ENCODE measurements at places on chromosomes 11 and 22.

GRCh38 chr11:22539821-22540256, 85.8 kb downstream of the FANCF start:
- DNase-seq, result no peak

DNA sequence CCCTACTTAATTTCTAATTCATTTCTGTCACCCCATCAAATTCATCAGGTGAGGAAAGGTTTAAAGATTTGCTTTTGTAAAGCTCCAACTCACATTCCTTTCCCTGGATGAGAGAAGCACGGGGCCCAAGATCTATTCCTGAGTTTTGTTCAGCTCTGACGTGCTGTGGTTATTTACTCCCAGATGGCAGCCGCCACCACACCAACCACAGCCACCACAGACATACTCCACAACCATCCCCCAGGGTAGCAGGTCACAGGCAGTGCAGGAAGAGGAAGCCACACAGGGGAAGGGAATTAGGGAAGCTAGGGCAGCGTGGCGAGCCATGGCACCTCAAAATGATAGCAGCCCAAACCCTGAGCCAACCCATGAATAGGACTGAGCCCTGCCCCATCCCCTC, 63.5 kb upstream of the CSNK2A3 start:
- DNase-seq, result no peak

- DNase-seq, result no peak
These were observed 163.4 kb downstream of the CNTN5 start for GRCh38 chr11:99184146-99184545.

GRCh38 chr22:27223317-27224177, 566.2 kb downstream of the MIAT start:
- no peak for DNase-seq

DNA sequence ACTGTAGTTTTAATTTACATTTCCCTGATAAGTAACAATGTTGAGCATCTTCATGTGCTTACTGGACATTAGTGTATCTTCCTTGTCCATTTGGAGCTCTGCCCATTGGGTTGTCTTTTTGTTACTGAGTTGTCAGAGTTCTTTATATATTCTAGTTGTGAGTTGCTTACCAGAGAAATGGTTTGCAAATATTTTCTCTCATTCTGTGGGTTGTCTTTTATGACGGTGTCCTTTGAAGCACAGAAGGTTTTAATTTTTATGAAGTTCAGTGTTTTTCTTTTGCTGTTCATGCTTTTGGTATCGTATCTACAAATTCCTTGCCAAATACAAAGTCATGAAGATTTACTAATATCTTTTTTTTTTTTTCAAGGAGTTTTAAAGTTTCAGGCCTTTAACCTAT, 42.4 kb downstream of the ZBTB44 start:
- DNase-seq, result no peak

GRCh38 chr11:64206457-64207255, at the start of gene FERMT3:
FERMT3 (plus strand) TSS chr11:64206721; CDS start chr11:64207365, 644 bp downstream.
- DNase-seq, result no peak

- DNase-seq, result peak; percentile 8
These were observed 60.0 kb downstream of the PKNOX2 start for GRCh38 chr11:125224391-125225021.

GRCh38 chr11:46118702-46119351, 2.4 kb downstream of the PHF21A start:
- DNase-seq, result no peak

DNA sequence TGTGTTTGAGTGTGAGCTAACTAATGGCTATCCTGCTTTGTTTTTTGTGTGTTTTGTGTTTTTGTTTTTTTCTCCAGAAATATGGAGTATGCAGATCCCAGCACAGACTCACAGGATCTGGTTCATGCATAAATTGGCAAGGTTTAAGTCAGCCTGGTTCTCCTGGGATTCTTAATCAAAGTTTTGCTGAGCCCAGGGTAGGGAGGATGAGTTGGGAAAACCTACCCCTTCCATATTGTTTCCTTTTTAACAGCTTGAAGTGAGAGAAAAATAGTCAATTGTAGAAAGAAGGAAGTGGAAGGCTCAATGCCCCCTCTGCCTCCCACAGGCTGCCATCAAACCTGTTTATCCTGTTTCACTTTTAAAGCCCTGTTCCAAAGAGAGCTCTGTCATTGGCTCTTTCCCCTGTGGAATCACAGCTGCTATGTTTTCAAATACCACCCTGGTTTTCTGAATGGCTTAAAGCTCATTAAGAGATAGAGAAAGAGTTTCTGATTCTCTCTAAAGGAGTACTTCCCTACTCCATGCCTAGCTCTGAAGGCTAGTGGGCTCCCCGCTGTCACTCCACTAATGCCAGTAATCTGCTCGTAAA, 23.4 kb upstream of the CADM1 start:
- DNase-seq, result no peak

DNA sequence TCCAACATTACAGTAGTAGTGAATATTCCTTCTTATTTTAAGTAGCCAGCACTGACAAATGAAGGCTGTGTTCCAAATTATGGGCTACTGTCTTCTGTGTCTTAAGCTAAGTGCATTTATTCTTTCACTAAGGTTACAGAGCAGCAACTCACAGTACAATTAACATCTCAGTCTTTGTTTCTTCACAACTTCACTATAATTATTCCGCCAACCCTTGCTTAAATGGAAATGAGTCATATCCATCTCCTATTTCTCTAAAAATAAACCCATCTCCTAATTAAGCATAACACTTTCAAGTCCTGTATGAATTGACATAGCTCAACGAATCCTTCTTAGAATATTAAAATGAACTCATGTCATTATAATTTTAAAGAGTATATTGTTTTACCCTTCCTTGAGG, 6.7 kb downstream of the ETS1 start:
- DNase-seq, result no peak

DNA sequence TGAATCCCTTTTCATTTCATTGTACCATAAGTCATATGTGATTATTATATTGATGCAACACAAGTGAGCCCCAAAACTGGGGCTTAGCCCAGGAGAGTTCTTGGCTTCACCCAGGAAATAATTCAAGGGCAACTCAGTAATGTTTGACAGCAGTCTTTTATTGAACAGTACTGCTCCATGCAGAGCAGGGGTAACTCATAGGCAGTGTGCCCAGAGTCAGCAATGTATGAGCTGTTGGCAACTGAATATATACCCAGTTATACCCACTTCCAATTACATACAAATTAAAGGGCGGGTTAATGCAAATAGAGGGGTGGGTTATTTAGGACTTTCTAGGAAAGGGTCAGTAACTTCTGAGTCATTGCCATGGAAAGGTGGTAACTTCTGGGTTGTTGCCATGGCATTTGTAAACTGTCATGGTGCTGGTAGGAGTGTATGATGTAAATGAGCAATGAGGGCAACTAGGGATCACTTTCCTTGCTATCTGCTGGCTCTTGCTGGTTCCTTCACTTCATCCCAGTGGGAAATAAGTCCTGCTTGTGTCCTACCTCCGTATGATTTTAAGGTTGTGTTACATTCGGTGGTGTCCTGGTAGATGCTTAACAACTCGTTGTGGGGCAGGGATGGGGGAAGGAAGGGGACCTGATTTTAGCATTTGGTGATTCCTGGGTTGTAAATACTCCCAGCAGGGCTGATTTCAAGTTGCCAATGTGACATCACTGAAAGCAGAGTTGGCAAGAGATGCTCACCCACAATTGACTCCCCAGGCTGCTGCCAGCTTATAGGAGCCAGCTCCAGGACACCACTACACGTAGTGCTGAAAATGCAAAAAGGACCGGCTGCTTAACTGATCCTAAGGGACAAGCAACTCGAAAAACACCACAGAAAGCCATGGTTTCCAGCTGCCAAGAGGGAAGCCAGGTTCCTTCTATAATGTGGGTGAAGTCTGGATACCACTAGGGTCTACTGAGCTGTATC, 70.1 kb downstream of the SYT9 start:
- DNase-seq, result no peak

DNA sequence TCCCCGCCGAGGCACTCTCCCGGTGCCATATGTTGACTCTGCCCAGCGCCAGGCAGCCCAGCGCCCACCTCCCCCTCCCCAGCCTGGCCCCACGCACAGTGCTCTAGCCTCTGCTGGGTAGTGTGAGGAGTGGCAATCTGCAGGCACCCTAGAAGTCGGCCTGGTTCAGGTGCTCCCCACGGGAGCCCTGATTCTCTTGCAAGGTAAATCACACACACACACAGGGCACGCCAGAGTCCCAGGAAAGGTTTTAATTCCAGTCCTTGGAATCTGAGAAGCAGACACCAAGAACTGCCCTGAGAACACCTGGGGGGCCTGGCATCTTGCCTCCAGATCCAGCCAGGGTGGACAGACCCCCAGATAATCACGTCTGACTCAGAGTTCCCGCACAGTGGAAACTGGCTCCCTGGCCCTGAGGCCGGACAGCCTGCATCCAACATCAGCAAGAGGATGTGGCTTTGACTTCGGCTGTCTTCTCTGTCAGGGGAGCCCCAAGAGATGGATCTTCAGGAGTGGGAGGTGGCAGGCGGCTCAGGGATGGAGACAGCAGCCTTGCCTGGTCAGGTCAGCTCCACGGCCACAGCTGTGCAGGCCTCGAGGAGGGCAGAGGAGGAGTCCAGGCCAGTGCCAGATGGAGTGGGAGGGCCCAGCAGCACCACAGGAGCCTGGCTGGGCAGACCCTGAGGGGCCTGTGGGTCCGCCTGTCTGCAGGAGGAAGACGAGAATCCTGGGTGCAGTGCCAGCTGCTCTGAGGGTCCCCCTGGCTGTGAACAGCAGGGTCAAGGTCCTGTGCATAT, 1.1 kb upstream of the RIN1 start:
- DNase-seq, result no peak

DNA sequence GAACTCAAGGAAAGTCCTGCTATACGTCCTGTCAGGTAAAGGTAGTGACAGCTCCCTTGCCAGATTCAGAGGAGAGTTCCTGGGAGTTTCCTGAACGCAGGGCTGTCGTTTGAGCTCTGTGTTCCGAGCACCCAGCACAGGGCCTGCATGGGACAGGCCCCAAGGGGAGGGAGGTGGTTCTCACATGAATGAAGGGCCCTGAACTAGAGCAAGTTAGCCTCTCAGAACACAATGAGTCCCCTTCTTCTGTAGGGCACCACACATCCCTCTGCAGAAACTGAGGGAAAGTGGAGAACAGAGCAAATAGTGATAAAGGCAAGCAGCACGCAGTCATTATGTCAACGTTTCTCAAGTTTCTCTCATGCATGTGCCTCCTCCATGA, 35.3 kb downstream of the NEU3 start:
- DNase-seq, result no peak

DNA sequence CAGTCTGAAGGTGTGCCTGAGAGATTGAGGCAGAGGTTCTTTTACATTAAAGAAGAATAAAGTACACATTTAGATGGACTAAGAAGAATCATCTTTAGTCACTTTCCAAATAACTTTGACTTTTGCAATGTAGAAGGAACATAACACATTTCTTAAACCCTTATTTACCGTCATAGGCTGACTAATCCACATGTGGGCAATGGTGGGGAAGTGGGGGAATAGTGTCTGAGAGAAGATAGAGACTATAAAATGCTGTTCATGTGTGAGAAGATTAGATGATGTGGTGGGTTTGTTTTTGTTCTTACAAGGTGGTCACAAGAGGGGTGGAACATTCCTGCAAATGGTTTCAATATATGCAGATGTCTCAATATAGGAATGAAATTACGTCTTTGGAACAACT, 1.8 kb downstream of the MS4A4A start:
- DNase-seq, result no peak

GRCh38 chr22:29738118-29738815, 18.5 kb downstream of the CABP7 start:
- DNase-seq, result no peak

GRCh38 chr22:43155789-43156188, 4.4 kb downstream of the TSPO start:
- DNase-seq, result no peak

- DNase-seq, result no peak
These were observed 122.2 kb downstream of the DDX10 start for GRCh38 chr11:108787105-108787504.

GRCh38 chr11:108483163-108483562, 15.0 kb downstream of the POGLUT3 start:
- no peak for DNase-seq

DNA sequence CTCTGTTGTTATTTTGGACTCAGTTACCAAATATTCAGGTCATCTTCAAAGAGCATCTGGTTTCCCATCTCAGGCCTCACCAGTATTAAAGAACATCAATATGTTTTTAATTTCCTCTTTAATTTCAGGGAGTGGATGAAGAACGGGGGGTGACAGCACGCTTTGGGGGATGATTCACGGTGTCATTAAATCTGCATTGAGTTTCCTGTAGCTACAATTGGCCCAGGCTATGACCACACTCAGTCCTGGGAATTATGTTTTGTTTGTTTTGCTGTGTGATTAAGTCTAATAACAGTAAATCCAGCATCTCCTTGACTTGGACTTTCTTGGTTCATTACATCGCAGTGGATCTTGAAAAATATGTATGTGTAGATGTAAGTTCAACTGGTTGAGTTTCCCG, 149.7 kb upstream of the SEZ6L start:
- DNase-seq, result no peak

GRCh38 chr11:9150926-9151325, 59.5 kb upstream of the SCUBE2 start:
- no peak for DNase-seq

- no peak for DNase-seq
These were observed at the start of gene DESI1 for GRCh38 chr22:41620589-41621098. DESI1 (minus strand) TSS chr22:41621043; CDS start chr22:41620839, 204 bp downstream.

GRCh38 chr11:19607656-19608360, 104.8 kb upstream of the NAV2 start:
- no peak for DNase-seq

- no peak for DNase-seq
These were observed 29.2 kb downstream of the CDPF1 start for GRCh38 chr22:46220921-46221320.

DNA sequence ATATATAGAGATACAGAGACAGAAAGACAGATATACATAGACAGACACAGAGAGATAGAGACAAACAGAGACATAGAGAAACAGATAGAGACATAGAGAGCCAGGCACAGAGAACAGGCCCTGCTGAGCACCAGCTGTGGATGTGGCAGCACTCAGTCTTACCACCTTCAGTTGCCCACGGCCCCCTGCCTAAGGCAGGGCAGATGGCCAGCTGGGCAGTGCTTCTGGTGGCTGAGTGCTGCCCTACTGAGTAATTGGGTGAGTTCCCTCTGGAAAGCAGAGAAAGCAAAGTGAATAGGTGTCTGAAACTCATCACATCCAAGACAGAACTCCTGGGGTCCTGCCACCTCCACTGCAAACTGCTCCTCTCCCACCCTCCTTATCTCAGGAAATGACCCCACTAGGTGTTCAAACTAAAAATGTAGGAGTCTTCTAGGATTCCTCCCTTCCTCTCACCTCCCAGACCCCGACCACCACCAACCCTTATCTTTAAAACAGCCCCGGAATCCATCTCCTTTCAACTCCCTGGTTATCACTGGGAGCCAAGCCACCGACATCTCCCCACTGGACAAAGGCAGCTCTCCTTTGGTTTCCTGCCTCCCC, 27.2 kb downstream of the SYN3 start:
- no peak for DNase-seq

- DNase-seq, result no peak
These were observed 31.4 kb upstream of the TH start for GRCh38 chr11:2202900-2203439.
